Mesothelial cell of epicardium (in vitro differentiated cells): ENCODE measurements at places on chromosomes 1 and 21. TPM values are rescaled to one million over a fixed set of nuclear protein-coding genes. Genes with fewer than 3 reads are reported as not detected.

Gene SPRR2F
- total RNA-seq, result 54.4 to 65.0 TPM (median 56.6 TPM) in 3 replicates

Gene TTLL7
- 12.7 to 13.3 TPM (median 12.7 TPM) in 3 replicates for total RNA-seq

Gene FOXD3
- not detected in 3 replicates for total RNA-seq

Gene SLC9C2
- 0.93 to 1.2 TPM (median 1.00 TPM) in 3 replicates for total RNA-seq

Gene CNTN2
- total RNA-seq, result 0.11 to 0.38 TPM (median 0.29 TPM) in 3 replicates

Gene MCM3AP
- 138 to 150 TPM (median 139 TPM) in 3 replicates for total RNA-seq

Gene KRTAP12-2
- not detected in 3 replicates for total RNA-seq

- no peak for DNase-seq
Measured at GRCh38 chr1:9346566-9346965, 53.9 kb downstream of the SPSB1 start.

- DNase-seq, result peak; percentile 43
Measured at GRCh38 chr1:26786437-26787380, 1.0 kb upstream of the PIGV start.

- DNase-seq, result no peak
Measured at GRCh38 chr1:10610901-10611600, 136.3 kb downstream of the PEX14 start.

DNA sequence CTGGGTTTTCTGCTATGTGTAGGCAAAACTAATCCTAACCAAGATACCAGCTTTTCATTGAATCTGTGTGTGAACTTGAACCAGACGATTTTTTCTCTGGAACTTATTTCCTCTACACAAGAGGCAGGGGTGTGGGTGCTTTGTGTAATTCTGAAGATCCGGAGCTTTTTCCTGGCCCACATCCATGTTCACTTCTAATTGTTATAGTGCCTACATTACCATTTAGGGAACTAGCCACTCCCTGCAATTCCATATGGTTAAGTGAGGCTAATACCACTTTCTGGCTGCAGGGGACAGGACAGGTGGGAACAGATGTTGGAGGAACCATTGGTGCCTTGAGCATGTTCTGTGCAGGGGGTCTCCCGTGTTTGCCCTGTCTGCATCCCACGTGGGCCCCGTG lies 83.4 kb upstream of the FMN2 start:
- no peak for DNase-seq

GRCh38 chr1:41811051-41811795 lies 107.5 kb downstream of the HIVEP3 start:
- DNase-seq, result no peak

DNA sequence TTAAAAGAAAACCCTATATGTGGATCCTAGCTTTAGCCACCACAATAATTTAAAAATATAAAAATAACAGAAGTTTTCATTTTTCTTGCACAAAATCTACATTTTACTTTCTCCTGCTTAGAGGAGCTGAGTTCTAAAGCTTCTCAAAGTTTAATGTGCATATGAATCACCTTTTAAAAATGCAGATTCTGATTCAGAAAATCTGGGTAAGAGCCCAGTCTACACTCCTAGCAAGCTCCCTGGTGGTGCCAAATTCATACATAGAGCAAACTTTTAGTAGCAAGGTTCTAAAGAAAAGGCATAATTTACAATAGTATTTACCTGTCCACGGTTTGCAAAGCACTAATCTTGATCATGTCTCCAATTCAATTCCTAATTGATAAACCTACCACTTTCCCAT lies 19.3 kb downstream of the RSBN1 start:
- DNase-seq, result no peak

GRCh38 chr21:28543975-28544374 lies 448.7 kb downstream of the LTN1 start:
- DNase-seq, result no peak

DNA sequence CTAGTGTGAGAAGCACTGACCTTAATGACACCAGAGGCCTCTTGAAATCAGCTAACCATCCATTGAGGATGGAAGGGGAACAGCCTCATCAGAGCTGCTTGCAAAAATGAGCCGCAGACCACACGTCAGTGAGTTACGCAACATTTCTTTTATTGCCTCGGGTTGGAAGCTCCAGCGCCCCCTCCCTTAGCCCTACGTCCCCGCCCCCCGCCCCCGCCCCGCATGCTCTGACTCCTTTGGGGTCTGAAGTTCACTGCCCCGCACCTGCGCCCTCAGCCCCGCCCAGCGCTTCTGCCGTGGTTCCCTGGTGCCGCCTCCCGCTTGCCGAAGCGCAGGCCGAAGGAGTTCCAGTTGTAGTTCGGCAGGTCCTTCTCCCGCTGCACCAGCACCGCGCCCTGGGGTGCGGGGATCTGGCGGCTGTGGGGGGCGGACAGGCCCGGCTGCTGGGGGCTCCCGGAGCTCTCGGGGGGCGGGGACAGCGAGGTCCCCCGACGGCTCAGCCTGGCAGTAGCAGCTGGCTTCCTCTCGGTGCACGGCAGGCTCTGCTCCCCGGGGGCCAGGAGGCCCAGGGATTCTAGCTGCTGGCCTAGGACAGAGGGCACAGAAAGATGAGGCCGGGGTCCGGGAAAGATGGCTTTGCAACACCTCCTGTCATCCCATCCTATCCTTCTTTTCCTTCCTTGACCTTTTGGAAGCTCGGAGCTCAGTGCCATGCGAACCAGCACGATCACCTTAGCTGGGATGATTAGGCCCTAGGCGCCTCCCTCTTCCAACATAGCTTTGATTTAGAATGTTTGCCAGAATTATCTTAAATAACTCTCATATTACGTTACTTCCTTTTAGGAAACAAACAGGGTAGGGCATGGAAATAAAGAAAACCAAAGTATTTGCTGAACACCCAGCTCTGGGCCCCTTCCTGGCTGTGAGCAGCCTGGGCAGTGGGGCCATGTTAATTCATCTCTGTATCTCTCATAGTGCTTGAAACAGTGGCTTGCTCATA lies 5.8 kb downstream of the KISS1 start:
- no peak for DNase-seq

GRCh38 chr1:169918927-169919326 lies 25.2 kb upstream of the SCYL3 start:
- DNase-seq, result no peak

- no peak for DNase-seq
Measured at GRCh38 chr1:170927955-170928840, 7.1 kb upstream of the MROH9 start.

GRCh38 chr1:30273456-30273855 lies 449.9 kb downstream of the MATN1 start:
- DNase-seq, result no peak

DNA sequence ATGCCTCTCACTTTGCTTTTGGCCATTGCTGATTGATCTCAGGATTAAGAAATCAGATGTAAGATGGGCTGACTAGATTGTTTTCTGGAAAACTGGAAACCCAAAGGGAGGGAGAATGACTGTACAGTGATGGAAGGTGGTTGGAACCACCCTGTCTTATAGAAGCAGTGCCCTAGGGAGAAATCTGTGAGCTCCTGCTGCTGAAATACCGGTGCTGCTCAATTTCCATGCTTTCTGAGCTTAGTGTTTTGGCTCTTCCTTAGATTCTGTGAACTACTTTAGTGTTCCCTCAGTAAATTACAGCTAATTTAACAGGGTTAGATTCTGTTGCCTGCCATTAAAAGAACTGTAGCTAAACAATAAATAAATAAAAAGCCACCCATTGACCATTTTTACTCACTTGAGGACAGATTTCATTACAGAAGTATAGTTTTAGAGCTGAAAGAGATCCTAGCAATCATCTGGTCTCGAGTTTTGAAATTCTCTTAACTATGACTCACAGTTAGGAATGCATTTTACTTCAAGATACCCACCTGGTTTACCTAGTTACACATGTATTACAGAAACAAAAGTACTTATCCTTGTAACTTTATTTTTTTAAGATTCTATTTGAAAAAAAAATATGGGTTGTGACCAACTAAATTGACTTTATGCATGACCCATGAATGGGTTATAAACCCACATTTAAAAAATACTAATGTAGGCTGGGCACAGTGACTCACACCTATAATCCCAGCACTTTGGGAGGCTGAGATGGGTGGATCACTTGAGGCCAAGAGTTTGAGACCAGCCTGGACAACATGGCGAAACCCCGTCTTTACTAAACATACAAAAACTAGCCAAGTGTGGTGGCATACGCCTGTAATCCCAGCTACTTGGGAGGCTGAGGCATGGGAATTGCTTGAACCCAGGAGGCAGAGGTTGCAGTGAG lies 33.2 kb downstream of the CAMSAP2 start:
- DNase-seq, result no peak

DNA sequence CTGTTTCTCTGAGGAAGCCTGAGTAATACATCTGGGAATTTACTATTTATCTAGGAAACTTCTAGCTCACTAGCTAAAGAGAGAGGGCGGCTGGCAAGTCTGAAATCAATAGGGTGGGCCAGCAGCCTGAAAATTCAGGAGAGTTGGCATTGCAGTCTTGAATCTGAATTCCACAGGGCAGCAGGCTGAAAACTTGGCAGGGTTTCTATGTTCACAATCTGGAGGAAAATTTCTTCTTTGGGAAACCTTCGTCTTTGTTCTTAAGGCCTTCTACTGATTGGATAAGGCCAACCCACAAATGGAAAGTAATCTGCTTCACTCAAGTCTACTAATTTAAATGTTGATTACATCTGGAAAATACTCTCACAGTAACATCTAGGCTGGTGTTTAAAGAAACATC lies 101.0 kb upstream of the COG2 start:
- no peak for DNase-seq

DNA sequence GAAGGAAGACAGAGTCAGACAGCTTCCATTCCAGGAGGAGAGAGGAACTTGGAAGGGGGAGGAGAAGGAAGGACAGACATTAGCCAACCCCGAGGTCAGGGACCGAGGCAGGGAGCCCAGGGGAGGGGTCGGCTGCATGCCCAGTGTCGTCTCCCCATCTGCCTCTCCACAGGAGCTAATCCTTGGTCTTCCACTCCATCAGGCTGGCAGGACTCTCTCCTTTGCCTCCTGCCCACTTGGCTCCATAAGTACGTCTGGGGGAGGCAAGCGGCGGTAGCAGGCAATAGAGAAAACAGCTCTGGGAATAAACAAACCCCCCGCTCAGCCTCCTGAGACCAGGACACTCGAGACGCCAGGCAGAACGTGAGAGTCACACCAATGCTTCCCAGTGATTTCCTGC lies 71.3 kb downstream of the GRIK3 start:
- DNase-seq, result no peak
